CD4-positive, alpha-beta T cell (primary cell): ENCODE measurements at places on chromosomes 5 and 9.

- no peak for DNase-seq
Observed at GRCh38 chr9:93904649-93905472, 50.3 kb downstream of the BARX1 start.

- no peak for DNase-seq
Observed at GRCh38 chr5:97157689-97158088, 15.3 kb upstream of the LIX1 start.

GRCh38 chr5:125536582-125536981 lies 790.1 kb upstream of the ZNF608 start:
- DNase-seq, result no peak

DNA sequence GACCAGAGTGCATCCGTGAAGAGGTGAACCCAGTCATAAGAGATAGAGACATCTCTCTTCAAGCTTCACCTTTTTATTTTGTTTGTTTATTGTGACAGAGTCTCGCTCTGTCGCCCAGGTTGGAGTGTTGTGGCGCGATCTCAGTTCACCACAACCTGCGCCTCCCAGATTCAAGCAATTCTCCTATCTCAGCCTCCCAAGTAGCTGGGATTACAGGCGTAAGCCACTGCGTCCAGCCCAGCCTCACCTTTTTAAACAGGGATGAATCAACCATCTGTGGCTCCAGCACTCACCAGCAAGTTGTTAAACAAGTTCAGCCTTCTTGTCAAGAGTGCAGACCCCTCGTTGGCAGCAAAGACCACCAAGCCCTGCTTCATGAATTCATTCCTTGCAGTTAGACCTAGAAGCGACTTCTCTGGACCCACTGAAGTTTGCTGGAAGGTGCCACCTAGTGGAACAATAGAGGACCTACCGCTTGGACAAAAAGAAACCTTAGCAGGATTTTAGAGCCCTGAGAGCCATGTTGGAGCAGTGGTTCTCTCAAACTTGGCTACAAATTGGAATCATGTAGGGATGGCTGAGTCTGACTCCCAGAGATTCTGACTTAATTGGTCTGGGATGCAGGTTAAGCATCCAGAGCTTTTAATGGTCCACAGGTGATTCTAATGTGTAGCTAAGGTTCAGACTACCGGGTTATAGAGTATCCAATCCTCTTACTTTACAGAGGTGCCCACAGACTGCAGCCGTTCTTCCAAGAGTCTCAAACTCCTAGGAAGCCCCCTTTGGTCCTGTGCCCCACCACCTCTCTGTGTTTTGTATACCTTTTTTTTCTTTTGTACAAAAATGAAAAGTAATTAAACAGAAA lies 10.5 kb upstream of the GALNT10 start:
- no peak for DNase-seq

DNA sequence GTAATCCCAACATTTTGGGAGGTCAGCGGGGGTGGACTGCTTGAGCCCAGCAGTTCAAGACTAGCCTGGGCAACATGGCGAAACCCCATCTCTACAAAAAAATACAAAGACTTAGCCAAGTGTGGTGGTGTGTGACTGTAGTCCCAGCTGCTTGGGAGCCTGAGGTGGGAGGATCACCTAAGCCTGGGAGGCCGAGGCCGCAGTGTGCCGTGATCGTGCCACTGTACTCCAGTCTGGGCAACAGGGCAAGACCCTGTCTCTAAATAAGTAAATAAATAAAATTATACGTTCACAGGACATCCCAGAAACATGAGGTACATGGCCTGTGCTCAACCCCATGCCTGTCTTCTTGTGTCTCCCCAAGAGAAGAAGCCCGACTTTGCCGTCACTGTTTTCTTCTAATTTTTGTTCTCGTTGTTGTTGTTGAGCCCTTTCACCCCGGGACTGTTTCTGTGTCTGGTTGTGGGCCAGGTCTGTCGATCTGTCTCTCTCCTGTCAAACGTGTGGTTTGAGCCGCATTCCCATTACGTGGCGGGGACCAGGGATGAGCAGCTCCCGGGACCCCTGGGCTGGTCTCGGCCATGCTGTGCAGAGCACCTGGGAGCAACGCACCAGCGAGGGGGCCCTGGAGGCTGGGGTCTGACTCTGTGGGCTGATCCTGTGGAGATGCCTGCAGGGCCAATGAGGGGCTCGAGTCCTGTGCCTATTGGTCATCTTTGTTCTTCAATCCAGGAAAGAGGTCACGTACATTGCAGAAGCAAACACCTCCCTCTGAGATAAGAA lies 32.2 kb downstream of the NACC2 start:
- DNase-seq, result no peak

- DNase-seq, result no peak
Observed at GRCh38 chr5:113562828-113563400, 49.4 kb downstream of the YTHDC2 start.

DNA sequence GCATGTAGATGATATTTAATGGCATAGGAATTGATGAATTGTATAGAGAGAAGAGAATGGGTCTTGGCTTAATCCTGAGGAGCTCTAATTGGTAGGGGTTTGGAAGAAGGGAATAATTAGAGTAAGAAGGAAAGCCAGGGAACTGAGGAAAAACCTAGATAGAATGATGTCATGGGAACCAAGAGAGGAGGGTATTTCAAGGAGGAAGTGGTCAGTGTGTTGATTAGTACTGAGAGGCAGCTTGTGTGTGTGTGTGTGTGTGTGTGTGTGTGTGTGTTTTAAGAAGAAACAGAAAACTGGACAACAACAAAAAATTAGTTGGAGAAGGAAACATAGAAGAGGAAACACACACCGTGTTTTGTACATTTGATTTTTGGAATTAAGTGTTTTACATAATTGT lies 42.8 kb downstream of the MAST4 start:
- no peak for DNase-seq

DNA sequence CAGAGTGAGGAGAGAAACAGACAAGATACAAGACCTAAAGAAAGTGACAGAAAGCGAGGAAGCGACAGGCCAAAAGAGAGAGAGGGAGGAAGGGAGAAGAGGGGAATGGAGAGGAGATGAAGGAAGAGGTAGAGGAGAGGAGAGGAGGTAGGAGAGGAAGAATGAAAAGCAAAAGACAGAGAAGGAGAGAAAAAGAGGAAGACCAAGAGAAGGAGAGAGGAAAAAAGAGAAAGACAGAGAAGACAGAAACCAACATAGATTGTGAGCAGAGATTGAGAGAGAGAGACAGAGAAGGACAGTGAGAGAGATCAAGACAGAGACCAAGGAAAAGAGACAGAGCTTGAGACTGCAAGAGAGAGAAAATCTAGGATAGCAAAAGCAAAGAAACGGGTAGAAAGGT lies 58.6 kb upstream of the FNIP1 start:
- no peak for DNase-seq

GRCh38 chr9:35652829-35653209 lies 2.1 kb upstream of the SIT1 start:
- DNase-seq, result no peak

- no peak for DNase-seq
Observed at GRCh38 chr9:86351880-86352279, 2.3 kb downstream of the TUT7 start.

DNA sequence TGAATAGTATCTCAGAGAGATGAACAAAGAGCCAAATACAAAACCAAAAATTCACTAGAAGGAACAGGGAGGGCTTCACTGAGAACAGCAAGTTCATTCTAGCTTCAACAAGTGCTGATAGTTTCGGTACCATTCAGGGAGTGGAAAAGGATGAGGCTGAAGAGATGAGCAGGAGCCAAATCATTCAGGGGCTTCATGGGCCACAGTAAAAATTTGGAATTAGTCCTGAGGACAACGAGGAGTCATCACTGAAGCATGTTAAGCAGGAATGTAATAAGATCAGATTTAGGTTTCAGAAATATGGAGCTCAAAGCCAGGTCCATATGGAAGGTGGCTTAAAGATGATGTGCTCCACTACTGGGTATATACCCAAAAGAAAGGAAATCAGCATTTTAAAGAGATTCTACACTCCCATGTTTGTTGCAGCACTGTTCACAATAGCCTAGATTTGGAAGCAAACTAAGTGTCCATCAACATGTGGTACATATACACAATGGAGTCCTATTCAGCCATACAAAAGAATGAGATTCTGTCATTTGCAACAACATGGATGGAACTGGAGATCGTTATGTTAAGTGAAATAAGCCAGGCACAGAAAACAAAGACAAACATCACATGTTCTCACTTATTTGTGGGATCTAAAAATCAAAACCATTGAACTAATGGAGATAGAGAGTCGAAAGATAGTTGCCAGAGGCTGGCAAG lies 36.2 kb downstream of the SPOCK1 start:
- no peak for DNase-seq

GRCh38 chr9:128635266-128636023 lies 21.2 kb downstream of the DYNC2I2 start:
- DNase-seq, result no peak

GRCh38 chr5:173326501-173326960 lies 1.7 kb downstream of the STC2 start:
- no peak for DNase-seq

DNA sequence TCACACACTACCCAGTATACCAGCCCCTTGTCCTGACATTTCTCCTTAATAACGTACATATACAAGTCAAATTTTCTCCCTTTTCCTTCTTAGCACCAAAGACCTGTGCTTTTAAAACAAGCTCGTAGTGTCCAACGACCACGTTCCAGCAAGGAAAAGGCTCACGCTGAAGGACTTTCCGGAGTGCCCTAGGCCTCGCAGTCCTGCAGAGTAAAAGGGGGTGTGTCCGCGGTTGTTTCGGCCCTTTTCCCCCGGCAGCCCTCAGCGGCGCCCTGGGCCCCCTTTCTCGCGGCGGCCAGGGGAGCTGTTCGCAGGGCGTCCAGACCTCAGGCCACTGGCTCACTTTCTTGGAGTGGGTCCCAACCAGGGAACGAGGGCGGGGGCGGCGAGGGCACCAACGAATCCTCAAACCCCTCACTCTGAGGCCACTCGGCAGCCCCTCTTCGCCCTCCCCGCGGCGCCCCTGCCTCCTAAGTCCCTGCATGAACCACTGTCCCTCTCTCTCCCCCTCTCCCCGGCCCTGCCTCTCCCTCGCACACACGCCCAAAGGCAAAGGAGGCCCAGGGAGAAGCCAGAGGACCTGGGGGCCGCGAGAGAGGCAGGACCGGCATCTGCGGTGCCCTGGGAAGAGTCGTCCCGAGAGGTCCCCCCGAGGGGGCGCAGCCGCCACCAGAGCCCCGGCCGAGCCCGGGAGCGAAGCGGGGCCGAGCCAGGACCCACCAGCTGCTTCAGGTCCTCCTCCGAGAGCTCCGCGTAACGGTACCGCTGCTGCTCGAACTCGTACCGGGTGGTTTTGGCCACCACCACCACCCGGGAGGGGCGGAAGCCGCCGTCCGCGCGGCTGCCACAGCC lies 720 bp downstream of the NADK2 start:
- DNase-seq, result peak; percentile 8

DNA sequence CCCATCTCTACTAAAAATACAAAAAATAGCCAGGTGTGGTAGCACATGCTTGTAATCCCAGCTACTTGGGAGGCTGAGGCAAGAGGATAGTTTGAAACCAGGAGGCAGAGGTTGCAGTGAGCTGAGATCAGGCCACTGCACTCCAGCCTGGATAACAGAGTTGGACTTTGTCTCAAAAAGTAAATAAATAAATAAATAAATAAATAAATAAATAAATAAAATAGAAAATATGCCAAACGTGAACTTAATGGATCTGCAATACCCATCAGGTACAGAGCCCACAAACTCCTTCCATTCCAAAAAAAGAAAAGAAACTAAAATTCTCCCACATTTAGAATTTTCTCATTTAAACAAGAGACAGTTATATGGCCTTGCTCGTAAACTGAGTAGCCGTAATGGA lies 702.7 kb downstream of the CDH18 start:
- no peak for DNase-seq

DNA sequence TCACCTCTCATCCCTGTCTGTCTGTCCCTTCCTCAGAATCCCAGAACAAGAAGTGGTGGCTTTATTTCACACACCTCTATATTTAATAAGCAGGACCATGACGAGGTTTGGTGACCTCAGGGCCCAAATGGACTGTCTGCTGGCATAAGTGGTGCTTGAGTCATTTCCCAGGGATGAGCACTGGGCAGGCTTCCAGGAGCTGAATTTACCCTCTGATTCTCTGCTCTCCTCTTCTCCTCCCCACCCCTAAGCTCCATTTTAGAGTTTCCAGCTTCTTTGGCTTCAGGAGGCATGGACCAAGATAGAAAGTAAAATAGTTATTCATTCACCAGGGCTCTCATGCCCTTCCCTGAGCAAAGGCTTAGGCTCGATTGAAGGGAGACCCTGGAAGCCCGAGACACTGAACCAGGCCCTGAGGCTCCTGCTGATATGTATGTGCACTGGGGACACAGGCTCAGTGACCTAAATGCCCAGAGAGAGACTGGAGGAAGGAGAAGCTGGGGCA lies 69.1 kb downstream of the PPARGC1B start:
- no peak for DNase-seq

DNA sequence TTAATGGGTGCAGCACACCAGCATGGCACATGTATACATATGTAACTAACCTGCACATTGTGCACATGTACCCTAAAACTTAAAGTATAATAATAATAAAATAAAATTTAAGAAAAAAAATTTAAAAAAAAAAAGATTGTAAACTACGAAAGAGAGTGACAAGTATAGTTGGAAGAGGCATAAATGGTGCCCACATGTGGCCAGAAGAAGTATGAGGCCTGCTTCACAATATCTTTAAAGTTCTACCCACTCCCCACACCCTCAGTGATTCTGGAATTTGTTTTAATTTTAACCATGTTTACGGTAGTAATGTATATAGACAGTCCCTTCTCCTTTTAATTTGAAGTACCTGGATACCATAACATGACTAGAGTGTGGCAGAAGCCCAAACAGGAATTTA lies 172.7 kb downstream of the CHSY3 start:
- no peak for DNase-seq

GRCh38 chr5:14191325-14191724 lies 48.2 kb downstream of the TRIO start:
- DNase-seq, result no peak

DNA sequence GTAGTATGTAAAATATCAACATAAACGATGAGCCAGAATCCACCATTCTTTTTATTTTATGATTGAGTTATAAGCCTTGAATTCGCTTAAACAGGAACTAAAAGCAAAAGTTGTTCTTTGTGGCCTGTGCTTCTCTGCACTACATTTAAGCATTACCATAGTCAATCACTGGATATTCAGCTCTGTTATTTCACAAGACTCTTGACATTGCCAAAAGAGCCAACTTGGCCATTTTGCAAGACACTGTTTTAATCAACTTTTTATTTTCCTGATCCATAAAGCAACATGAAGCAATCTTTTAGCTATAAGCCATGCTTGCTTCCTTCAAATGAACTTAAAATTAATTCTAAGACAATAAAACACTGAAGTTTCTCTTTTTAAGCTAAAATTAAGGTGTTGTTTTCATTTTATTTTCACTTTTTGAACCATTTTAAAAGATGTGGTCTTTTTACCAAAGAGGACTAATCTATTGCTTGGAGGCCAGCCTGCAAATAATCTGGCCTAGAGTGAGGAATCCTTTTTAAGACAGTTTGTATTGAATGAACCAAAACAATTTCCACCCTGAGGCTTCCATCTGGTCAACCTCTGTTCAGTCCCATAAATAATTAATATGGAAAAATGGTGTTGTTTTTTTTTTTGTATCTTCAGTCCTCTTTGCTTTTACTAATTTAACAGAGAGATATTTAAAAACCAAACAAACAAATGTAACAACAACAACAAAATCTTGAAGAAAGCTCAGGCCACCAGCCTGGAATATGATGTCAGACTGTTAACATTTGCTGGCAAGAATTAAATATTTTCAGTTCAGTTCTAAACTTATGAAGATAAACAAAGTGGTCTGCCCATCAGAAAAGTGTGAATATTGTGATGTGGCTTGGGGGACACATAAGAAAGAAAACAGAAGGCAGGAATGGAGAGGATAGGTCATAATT lies 274.4 kb downstream of the MARCHF11 start:
- no peak for DNase-seq

GRCh38 chr5:55638455-55638854 lies 73.7 kb downstream of the SLC38A9 start:
- DNase-seq, result no peak

GRCh38 chr9:22682536-22682935 lies 235.9 kb downstream of the DMRTA1 start:
- DNase-seq, result no peak
